Cerebellum (tissue), 4 donors: ENCODE measurements at places on chromosomes 13 and 19.

DNA sequence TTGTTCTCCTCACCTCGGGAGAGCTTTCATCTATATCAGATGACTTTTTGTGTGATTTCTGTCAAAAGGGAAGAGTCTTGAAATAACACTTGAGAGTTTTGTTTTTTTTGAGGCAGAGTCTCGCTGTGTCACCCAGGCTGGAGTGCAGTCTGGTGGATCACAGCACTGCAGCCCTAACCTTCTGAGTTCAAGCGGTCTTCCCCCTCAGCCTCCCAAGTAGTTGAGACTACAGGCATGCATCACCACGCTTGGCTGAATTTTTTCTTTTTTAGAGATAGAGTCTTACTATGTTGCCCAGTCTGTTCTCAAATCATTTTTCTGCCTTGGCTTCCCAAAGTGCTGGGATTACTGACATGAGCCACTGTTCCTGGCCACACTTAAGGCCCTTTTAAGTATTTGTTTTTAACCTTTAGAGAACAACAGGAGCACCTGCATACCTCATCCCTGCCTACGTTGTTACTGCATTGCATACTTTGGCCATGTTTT, 11.4 kb downstream of the NDFIP2 start:
- DNase-seq: no peak

DNA sequence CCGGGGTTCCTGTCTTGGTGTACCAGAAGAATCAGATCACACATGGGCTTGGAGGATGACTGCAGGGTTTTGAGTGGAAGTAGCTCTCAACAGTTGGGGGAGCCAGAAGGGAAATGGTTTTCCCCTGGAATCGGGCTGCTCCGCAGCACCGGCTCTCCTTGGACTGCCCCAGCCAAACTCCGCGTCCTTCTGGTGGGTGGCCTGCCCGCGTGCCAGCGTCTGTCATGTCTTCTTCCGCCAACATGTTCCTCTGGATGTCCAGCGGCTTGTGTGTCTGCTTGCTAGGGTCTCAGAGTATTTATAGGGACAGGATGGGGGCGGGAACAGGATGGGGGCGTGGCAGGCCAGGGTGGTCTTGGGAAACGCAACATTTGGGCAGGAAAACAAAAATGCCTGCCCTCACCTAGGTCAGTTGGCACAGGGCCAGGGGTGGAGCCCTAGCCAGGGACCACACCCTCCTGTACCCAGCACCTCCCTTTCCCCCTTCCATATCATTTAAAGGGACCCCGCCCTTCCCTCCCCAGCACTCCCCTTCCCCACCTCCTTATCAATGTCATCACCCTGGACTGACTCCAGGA, 1.3 kb upstream of the ZNF30 start:
- no peak for DNase-seq

GRCh38 chr13:28744656-28745055, 25.9 kb upstream of the SLC46A3 start:
- DNase-seq: no peak

DNA sequence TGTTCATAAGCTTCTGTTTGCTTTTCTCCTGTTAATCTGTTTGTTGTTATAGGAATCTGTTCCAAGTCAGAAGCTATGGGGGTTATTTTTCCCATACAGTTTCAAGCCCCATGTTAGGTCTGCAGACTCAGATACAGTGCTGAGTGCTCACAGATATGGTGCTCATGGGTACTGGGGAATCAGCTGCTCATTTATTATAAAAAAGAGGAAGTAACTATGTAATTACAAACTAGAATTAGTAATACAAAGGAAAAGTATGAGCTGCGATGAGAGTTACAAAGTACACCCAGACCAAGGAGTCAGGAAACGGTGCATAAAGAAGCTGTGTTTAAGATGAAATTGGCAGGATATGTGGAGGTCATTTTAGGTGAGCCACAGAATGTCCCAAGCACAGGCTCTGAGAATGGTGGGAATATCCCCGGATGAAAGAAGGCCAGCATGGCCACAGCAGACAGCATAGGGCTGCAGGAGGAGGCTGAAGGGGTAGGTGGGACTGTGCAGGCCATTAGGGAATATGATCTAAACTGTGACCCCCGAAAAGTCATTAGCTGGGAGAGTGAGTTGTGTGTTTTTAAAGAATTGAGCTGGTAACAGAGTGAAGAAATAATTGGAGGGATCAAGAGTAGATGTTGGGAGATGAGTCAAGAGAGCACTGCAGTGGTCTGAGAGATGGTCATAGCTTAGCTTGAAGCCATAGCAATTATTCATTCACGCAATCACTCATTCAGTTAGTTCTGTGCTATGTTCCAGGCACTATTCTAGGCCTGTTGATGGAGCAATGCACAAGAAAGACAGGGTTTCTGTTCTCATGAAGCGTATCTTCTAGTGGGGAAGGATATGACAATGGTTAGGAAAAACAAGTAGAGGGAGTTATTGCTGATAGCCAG, 177.4 kb upstream of the UBL3 start:
- no peak for DNase-seq

- no peak for DNase-seq
Observed at GRCh38 chr13:73092829-73093228, 34.0 kb downstream of the KLF5 start.
